ENCODE measurements at places on chromosomes 5 and 9.

DNA sequence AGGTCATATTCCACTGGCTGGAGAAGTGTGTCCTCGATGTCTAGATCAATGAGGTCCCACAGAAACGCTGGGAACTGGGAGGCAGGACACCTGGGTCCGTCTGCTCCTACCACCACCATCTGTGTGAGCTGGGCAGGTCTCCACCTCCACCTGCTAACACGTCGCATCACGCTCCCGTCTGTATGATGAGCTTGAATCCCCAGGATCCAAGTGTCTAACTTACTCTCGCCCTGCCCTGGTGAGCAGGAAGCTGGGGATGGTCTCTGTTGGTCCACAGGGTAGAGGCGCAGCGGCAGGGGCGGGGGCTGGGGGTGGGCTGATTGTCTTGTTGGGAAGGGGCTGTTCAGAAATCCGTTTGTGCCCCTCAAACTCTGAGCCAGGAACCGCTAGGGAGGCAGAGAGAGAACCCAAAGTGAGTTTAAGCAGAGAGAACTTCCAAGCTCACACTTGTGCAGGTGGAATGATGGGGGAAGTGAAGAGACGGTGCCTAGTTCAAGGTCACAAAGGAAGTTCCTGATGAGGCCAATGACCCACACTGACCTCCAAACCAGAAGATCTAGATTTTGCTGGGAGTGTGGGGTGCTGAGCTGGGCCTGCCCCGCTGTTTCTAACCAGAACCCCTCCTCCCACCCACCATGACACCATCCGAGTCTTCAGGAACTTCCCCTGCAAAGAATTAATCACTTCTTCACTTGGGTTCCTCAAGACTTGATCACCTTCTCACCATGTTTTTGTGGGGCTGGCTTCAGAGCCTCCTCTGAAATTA lies 21.1 kb downstream of the ORM2 start:
- DNase-seq = no peak

GRCh38 chr5:67528953-67529352 lies 332.4 kb upstream of the CD180 start:
- DNase-seq = no peak

- no peak for DNase-seq
Measured at GRCh38 chr5:23064710-23065109, 211.6 kb upstream of the CDH12 start.

- DNase-seq = no peak
Measured at GRCh38 chr9:21481470-21482056, 550 bp downstream of the IFNE start.

GRCh38 chr5:2143646-2144353 lies 261.1 kb upstream of the IRX4 start:
- DNase-seq = no peak

DNA sequence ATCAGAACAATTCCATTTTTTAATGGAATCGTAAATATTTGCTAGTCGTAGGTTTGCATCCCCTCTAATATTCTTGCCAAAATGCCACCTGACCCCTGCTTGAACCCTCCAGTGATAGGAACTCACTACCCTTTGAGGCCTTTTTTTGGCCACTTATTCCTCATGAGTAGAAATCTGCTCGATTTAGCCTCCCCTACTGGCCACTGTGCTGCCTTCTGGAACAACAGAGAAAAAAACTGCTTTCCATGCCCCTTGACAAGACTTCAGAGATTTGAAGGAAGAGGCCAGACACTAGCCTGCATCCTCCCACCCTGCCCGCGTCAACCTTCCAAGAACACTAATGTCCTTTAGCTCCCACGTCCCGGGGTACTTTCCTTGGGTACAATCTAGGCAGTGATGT lies 4.1 kb downstream of the CCDC69 start:
- DNase-seq = no peak

DNA sequence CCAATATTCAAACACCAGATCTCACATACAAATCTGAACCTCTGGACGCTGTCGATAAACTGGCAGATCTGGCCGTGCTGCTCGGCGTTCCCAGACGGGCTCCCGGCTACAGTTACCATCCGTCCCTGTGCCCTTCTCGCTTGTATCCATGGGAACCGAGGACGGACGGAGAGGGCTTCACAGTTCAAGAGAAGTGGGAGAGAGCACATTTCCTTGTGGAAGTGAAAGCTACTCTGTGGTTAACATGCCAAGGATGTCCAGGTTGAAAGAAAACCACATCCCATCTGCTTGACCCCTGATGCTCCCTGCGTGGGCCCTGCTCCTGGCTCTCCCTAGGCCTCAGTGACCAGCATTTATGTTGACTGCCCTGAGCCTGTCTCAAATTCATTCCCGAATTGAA lies 6.3 kb upstream of the DBN1 start:
- peak; percentile 56 for DNase-seq

DNA sequence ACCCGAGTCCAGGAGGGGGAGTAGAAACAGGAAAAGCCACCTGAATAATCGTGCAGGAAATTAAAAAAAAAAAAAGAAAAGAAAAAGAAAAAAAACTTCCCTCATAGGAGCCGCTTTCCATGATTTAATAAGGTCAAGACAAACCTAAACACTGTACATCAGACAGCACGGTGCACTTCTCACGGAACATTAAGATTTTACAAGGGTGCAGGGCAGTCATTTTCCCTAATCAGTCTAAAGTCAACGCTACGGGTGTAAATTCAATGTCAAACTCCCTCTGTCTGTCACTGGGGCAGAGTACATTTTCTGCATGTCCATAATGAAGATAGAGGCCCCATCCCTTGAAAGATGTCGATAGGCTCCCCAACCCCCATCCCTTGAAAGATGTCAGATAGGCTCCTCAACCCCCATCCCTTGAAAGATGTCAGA lies 139.7 kb downstream of the TSSK1B start:
- no peak for DNase-seq

Data from cardiac fibroblast (primary cell).